Inflammatory macrophage treated with lipopolysaccharide for 1 hour (primary cell): ENCODE measurements at places on chromosomes 1 and 21.

GRCh38 chr1:161098210-161099068, at the start of gene KLHDC9:
Gene KLHDC9, plus strand, starts transcription at chr1:161098361. Its CDS starts 175 bp downstream, at chr1:161098536.
- DNase-seq = no peak

GRCh38 chr1:91877574-91878208, 8.3 kb downstream of the TGFBR3 start:
- DNase-seq = peak; percentile 5

GRCh38 chr1:189429610-189430009, 1048.1 kb downstream of the BRINP3 start:
- DNase-seq = peak; percentile 0

DNA sequence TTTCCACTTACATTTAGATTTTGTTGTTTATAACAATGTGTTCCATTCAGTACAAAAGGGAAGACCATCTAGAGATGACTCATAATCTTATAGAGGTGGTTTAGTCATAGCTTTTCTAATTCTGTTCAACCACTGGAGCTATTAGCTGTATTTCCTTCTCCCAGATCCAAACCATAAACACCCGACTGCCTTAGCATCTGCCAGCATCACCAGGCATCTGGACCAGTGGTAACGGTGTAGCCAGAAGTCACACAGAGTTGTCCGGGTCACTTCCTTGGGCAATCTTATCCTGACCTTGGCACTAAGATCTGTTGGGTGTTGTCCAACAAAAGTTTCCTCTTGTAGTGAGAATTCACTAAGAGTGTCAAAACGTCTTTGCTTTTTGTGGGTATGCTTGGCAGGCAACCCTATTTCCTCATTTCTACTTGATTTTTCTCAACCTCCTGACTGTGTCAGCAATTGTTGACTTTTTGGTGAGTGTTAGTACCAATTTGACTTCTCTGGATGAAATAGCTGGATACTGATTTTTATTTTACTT, 372.1 kb upstream of the B3GALT2 start:
- peak; percentile 28 for DNase-seq

- DNase-seq = peak; percentile 69
Observed at GRCh38 chr1:234478481-234479309, at the start of gene TARBP1. Gene TARBP1, minus strand, starts transcription at chr1:234479179. Its CDS starts 76 bp downstream, at chr1:234479103.

- no peak for DNase-seq
Observed at GRCh38 chr1:51336004-51336403, 5.6 kb upstream of the TTC39A start.

DNA sequence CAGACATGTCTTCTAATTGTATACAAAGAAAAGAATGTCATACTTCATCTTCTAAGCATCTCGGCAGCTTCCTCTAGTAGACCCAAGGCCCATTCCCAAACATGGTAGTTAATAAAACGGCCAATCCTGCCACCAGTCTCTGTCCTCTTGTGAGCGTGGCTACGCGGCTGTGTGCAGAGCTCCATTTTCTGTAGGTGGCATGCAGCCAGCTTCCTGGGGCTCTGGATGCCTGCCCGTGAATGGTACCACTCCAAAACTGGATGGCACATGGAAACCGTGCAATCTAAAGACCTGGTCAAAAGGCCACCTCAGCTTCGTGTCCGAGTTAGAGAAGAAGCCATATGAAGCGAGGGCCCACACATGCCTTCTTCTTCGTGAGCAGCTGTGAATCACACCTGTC, 110.7 kb downstream of the SIPA1L2 start:
- no peak for DNase-seq
